ENCODE measurements at places on chromosomes 7 and 10. TPM values are rescaled to one million over a fixed set of nuclear protein-coding genes. Genes with fewer than 3 reads are reported as not detected.
A peak's percentile ranks its signal among the peaks of the same experiment; 100 is the strongest.

Gene EPHA1
- 12.4 TPM for total RNA-seq

Gene DAGLB
- total RNA-seq, result 28.5 TPM

Gene RBM20
- total RNA-seq, result not detected

Gene DYDC2
- total RNA-seq, result not detected

Gene FRMD4A
- total RNA-seq, result 0.94 TPM

Gene GPNMB
- total RNA-seq, result 0.29 TPM

GRCh38 chr10:79937701-79938151, 11.2 kb downstream of the SFTPD start:
- peak; percentile 4 for DNase-seq

GRCh38 chr7:141151746-141152145, 77.9 kb downstream of the TMEM178B start:
- no peak for DNase-seq

- no peak for DNase-seq
Measured at GRCh38 chr7:47132471-47132870, 449.4 kb downstream of the TNS3 start.

GRCh38 chr10:7298495-7298894, 112.3 kb downstream of the SFMBT2 start:
- no peak for DNase-seq

DNA sequence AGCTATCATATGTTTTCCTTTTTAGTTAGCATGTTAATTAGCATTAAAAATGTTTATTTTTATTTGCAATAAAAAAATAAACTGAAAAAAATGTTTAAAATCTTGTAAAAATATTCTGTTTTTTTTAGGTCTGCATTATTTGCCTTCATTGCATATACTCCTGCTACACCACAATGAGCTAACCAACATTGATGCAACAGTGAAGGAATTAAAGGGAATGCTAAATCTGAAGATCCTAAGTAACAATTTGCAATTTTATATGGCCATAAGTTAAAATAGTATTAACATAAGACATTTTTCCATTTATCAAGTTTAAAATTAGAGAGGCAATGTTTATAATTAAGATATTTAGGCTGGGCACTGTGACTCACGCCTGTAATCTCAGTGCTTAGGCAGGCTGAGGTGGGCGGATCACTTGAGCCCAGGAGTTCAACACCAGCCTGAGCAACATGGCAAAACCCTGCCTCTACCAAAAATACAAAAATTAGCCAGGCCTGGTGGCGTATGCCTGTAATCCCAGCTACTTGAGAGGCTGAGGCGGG, 32.2 kb downstream of the LRRC72 start:
- no peak for DNase-seq

GRCh38 chr10:26805567-26806245, 55.1 kb downstream of the ABI1 start:
- no peak for DNase-seq

Data from activated CD8-positive, alpha-beta T cell treated with anti-CD3 and anti-CD28 coated beads, Interleukin-2, amount 10 ng/mL, durations not matched to agents 7 days and 5 days (primary cell).